Amniotic epithelial cell (primary cell): ENCODE measurements at places on chromosomes 4 and X.

DNA sequence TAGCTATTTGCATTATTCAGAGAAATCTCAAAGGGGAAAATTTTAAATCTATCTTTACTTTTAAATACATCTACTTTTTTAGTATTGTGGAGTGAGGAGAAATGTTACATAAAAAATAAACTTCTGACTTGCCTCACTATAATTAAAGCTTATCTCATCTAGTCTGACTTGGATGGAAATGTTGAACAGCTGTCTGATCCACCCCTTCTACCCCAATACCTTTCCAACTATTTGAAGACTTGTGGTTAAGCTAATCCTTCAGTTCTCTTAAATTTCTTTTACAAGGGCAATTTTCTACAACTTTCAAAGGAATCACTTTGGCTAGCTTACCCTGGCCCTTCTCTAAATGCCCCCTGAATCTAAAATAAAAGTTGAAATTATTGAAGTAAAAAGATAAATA is 17.3 kb upstream of the RPS6KA6 start:
- DNase-seq = no peak

GRCh38 chr4:47704693-47705325 is 133.1 kb downstream of the CORIN start:
- DNase-seq = peak; percentile 19

DNA sequence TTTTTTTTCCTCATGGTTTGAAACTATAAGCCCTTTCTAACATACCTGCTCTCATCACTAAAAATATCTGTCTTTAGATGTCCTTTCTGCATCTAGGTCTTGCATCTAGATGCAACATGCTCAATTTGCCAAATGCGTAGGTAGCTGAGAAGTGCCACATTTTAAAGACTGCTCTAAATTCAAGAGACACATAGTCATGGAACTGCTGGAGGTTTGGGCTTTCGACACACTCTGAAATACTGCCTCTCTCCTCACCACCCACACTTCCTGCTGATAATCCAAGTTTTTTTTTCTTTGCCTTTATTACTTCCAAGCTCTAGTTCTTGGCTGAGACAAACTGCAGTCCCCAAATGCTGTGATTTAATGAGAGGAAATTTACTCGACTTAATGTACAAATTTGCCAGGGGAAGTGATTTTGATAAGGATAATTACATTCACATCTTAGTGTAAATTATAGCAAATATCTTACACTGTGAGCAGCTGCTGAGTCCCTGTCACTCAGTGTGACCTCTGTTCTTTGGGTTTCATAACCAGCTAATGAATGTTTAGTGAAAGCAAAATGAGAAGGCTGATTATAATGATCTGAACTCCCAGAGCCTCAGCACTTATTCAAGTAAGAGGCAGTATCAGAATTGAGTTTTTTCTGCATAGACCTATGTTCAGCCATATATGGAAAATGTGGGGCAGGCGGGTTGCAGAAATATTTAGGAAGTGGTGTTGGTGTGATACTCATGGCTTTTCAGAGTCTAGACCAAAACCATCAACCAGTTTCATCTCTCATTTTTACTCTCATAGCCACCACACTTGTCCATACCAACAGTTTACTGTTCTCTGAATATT is 31.3 kb downstream of the DRD5 start:
- DNase-seq = no peak

DNA sequence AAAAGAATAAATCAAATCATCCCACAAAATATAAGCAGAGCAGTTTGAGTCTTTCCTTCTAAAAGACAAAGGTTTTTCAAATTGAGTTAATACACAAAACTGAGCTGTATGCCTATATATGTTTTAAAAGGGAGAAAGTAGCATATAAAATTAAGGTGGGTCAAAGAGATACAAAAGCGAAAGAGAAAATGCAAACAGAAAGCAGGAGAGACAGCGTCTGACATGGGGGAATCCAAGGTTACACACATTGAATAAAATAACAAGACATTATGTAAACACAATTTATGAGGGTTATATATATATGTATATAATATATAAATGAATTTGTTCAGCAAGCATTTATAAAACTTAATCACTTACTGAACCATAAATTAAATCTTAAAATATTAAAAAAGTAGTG is 276.1 kb upstream of the LCORL start:
- no peak for DNase-seq

GRCh38 chr4:125666635-125667034 is 351.9 kb downstream of the FAT4 start:
- no peak for DNase-seq

- DNase-seq = no peak
These were observed 23.6 kb downstream of the SH3KBP1 start for GRCh38 chrX:19863857-19864223.

DNA sequence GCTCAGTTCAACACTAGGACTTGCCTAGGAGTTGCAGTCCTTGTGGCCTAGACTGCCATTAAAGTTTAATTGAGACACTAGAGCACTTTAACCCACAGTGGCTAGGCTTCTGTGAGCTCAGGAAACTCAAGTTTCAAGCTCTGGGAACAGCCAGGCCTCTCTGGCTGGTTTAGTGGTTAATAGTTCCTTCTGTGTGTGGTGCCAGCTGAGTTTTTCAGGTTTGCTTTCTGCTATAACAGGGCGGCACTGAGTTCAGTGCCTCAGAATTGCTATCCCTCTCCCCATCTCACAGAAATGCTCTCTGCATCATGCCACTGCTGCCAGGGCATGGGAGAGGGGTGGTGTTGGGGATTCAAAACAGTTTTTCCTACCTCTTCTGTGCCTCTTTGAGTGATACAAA is 15.9 kb downstream of the MMAA start:
- DNase-seq = no peak

DNA sequence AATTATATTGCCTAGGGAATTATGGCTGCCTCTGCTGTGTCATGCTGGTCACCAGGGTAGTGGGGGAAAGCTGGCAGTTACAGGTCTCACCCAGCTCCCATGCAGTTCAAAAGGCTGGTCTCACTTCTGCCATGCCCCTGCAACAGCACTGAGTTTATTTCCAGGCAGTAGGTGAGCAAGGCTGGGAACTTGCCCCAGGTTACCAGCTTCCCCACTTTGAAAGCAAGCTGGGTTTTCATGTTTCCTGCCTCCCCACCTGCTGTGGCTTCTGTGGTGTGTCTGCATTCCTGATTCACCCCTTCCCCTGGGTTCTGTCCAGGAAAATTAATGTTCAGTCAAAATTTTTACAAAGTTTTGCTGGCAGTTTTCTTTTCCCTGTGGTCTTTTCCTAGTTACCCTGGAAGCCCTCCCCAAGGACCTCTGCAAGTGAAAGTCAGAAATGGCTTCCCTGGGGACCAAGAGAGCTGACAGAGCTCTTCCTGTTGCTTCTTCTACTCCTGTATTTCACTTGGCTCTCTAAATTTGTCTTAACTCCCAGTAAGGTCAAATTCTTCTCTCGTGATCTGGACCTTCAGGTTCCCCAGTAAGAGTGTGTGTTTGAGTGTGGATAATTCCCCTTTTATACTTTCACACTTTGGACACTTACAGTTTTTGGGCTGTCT is 58.5 kb upstream of the AGTR2 start:
- DNase-seq = no peak

GRCh38 chr4:6908432-6909112 is 1.1 kb upstream of the TBC1D14 start:
- DNase-seq = peak; percentile 78

DNA sequence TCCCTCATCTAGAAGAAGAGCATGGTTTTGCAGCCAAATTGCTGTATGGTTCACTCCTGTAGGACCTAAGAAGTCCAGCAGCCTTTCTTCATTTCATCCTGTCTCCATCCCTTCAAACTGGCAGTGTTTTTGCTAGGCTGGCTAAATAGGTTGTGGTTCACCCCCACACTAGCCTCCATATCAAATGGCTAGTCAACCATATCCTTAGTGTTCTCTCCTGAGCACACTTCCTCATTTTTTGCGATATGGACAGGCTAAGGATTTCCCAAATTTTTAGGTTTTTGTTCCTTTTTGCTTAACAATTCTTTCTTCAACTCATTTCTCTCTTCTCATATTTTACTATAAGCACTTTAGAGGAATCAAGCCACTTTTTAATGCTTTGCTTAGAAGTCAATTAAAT is 98.8 kb upstream of the NOCT start:
- no peak for DNase-seq

GRCh38 chr4:2324891-2325290 is 63.0 kb upstream of the MXD4 start:
- no peak for DNase-seq

GRCh38 chrX:40132751-40133150 is 35.0 kb upstream of the BCOR start:
- DNase-seq = peak; percentile 81

- peak; percentile 71 for DNase-seq
These were observed 1527.8 kb downstream of the STIM2 start for GRCh38 chr4:28388471-28388870.

- DNase-seq = no peak
These were observed 130.0 kb upstream of the MAP9 start for GRCh38 chr4:155506745-155507144.

GRCh38 chr4:118033148-118034052 is 886 bp upstream of the NDST3 start:
- peak; percentile 42 for DNase-seq

DNA sequence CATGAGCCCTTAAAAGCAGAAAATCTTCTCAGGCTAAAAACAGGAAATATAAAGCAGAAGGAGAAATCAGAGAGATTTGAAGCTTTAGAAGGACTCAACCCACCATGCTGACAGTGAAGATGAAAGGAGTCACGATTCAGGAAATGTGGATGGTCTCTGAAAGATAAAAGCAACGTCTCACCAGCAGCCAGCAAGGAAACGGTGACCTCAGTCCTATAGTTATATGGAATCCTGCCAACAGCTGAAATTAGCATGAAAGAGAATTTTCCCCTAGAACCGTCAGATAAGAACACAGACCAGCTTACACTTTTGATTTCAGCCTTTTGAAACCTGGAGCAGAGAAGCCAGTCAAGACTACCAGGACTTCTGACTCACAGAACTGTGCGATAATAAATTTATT is 715.7 kb upstream of the HTR2C start:
- no peak for DNase-seq

- DNase-seq = no peak
These were observed 515.4 kb downstream of the ZNF674 start for GRCh38 chrX:46029777-46030176.

- DNase-seq = no peak
These were observed 77.5 kb downstream of the HHIP start for GRCh38 chr4:144723471-144723870.

GRCh38 chr4:149555146-149555545 is 260.5 kb downstream of the IQCM start:
- DNase-seq = peak; percentile 49

GRCh38 chr4:35102066-35102465 is 1142.2 kb downstream of the ARAP2 start:
- no peak for DNase-seq

GRCh38 chr4:88880501-88881226 is 176.3 kb downstream of the FAM13A start:
- DNase-seq = no peak

GRCh38 chrX:105781804-105782203 is 40.5 kb upstream of the NRK start:
- DNase-seq = no peak
